ENCODE measurements at places on chromosomes 1 and 21.

- DNase-seq, result no peak
Measured at GRCh38 chr1:37032660-37033354, 1.5 kb downstream of the GRIK3 start.

DNA sequence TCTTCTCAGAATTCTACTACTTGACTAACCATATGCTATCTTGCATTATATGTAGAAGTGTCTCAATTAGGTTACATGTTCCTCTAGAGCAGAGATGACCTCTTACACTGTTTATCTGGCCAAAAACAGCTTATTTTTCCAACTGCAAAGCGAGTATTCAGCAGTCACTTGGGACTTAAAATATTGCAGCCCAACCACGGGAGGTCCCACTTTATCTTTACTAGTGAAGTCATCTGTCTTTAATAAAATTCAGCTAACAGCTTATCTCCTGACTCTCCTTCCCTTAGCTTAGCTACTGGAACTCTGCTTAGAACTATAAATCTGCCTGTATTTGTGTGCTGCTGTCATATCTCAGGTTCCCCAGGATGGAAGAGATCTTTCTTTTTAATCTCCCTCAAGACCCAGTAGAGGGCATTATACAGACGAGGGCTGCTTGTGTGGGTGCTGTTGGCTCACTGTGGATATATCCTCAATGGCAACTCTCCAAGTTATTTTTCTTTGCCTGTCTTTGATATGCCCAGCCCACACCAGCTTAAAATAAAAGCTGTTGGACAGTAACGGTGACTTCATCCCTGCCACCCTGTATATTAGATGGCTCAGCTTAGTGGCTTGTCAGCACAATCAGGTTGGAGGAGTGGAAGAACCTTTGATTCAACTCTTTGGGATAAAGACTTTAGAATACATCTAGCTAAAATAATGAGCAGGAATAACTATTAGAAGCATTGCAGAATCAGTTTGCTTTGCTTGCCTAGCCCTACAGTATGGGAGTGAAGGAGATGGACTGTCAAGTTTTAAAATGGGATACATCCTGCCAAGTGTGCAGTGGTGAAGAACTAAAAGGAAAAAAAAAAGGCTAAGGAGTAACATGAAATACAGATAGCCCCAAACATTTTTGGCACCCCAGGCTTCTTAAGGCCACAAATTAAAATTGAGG is 9.6 kb downstream of the ENSA start:
- no peak for DNase-seq

DNA sequence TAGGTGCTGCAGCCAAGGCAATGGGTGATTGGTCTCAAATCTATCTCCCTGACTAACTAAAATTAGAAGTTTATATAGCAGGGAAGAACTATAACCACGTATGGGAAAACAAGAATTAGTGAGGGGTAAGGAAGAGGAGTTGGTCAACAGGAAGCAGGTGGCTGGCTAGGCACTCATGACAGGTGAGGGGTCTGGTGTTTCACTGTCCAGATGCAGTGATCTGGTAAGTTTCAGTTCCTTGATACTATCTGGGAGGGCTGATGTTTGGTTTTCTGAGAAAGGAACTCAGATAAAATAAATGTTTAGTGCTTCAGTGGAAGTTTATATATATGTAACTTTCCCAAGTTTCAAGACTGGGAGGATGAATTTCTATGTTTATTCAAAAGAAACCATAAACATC is 11.6 kb upstream of the POU2F1 start:
- no peak for DNase-seq

GRCh38 chr1:54220004-54220811 is 20.2 kb downstream of the MRPL37 start:
- no peak for DNase-seq

- DNase-seq, result no peak
Measured at GRCh38 chr1:33022650-33023200, 14.0 kb downstream of the AK2 start.

GRCh38 chr1:220979371-220979770 is 100.1 kb downstream of the HLX start:
- no peak for DNase-seq

Measured in T follicular helper cell (primary cell).